ENCODE measurements at places on chromosomes 7 and 10. TPM values are rescaled to one million over a fixed set of nuclear protein-coding genes. Genes with fewer than 3 reads are reported as not detected.

Gene PKD2L1
- total RNA-seq = not detected

Gene C10orf53
- total RNA-seq = not detected

Gene PRPS1L1
- not detected for total RNA-seq

Gene ANKRD61
- not detected for total RNA-seq

Gene NOBOX
- total RNA-seq = not detected

Gene ACBD7
- 9.7 TPM for total RNA-seq

Gene LLCFC1
- not detected for total RNA-seq

Gene BCCIP
- 87.3 TPM for total RNA-seq

Gene SPDYE3
- not detected for total RNA-seq

Gene FAM241B
- 24.9 TPM for total RNA-seq

Gene RAMP3
- total RNA-seq = not detected

Gene PDZD7
- total RNA-seq = 1.5 TPM

Gene CDK1
- total RNA-seq = 199 TPM

Gene THSD7A
- 0.05 TPM for total RNA-seq

Gene ZCWPW1
- total RNA-seq = 3.4 TPM

Gene HOXA6
- 8.1 TPM for total RNA-seq

Gene CAV1
- 4.9 TPM for total RNA-seq

Gene FEZF1
- total RNA-seq = not detected

All from Caco-2 (cell line).